Stimulated activated CD4-positive, alpha-beta T cell treated with anti-CD3 and anti-CD28 coated beads, Interleukin-1b, Interleukin-23, amount 100 ng/mL, for 1 hour (primary cell): ENCODE measurements at places on chromosomes 3 and 15.

DNA sequence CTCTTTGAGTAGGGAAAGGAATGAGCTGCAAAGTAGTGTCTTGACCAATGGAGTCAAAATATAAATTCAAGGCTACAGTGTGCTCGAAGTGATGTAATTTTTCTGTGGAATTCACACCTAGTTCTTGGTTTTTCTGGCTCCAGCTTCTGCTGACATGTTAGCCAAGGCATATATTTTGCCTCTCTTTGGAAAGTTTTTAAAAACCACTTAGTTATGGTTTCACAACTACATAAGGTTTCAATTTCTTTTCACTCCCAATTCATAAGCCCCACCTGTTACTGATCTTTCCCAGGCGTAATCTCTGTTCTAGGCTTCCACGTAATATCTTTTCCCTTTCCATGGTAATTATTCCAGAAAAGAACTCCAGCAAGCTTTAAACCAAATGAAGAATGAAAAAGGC lies 46.9 kb downstream of the GADL1 start:
- DNase-seq = no peak

DNA sequence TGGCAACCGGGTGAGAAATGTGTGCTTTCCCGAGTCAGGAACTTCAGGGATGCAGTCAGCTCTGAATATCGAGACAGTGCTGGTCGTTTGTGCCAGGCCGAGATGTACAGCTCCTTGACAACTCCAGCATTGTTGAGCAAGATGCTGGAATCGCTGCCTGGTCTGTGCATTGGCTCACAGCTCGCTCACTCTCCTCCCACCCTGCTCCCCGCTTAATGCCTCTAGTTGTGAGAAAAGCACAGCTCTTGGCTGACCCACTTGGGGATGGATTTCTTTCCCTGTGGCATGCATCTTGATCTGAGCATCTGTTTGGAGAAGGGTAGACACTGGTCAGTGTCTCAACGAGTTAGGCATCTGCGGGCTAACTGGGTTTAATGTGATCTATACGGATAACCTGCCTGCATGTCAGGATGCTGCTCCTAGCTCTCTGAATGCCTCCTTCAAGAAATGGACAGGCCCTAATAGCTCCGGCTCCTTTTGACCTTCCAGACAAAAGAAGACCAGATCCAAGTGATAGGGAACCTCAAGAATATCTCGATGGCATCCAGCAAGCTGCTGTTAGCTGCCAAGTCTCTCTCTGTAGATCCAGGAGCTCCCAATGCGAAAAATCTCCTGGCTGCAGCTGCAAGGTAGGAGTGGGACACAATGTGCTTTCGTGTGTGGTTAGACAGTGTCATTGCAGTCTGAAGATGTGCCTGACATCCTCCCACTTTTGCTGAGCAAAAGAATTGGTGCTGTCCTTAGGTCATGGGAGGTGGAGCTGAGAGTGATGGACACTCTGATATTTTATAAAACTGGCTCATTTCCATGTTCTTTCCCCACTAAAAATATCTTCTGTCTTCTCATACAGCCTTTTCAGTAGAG lies 302.2 kb upstream of the TPM1 start:
- no peak for DNase-seq

DNA sequence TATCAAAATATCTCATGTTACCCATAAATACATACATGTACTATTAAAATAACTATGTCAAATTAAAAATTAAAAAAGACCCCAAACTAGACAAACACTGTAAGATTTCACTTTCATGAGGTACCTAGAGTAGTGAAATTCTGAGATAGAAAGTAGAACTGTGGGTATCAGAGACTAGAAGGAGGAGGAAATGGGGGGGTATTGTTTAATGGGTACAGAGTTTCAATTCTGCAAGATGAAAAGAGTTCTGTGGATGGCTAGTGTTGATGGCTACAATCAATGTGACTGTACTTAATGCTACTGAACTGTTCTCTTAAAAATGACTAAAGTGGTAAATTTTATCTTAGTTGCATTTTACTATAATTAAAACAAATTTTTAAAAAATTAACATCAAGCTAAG lies 36.6 kb downstream of the RFX7 start:
- no peak for DNase-seq

- no peak for DNase-seq
These were observed 49.8 kb upstream of the SLC4A7 start for GRCh38 chr3:27533718-27534573.

GRCh38 chr3:184203526-184203925 lies 17.5 kb downstream of the ABCF3 start:
- no peak for DNase-seq
